Activated naive CD8-positive, alpha-beta T cell treated with anti-CD3 and anti-CD28 coated beads, Interleukin-2, amount 50 U/mL, for 24 hours (primary cell): ENCODE measurements at places on chromosomes 3 and 15.

DNA sequence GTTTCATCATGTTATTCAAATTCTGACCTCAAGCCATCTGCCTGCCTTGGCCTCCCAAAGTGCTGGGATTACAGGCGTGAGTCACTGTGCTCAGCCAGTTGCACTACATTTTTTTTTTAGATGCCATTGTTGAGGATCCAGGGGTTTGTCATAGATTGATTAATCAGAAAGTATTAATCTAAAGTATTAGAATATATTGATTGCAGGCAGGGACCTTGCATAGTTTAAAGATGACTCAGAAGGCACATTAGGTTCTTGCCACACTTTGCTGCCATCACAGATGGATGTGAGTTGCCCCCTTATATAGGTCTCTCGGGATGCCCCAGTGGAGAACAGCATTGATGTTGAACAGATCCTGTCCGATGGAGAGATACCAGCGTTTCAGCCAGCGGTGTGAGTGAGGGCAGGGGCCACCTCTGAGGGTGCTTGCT lies 41.1 kb downstream of the IGF1R start:
- no peak for DNase-seq

GRCh38 chr3:171888466-171888865 lies 45.3 kb downstream of the TMEM212 start:
- no peak for DNase-seq

DNA sequence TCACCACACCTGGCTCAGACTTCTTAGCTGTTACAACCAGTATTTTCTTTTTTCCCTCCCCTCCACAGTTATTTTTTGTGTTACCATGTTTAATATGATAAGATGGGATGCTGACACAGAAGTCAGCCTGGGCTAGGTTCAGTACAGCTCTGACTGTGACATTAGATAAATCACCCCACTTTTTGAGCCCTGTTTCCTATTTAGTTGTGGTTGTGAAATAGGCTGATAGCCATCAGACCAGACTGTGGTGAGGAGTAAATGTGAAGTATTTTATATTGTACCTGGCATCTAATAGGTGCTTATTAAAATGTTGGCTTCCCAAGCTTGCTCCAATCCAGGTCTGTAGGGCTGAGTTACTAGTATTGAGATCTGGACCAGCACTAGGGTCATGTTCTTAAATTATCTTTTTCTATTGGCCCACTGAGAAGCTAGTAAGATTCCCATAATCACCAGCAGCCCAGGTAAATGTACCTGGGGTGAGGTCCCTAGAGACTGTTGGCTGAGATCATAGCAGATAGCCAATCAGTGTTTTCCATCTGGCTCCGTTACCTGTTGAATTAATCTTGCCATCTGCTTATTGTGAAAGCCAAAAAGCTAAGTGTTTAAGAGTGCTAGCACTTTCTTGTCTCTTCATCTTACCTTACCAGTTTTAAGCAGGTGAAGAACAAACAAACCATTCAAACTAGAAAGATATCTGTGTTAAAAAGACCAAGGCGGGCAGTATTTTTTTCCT lies 61.0 kb downstream of the CCK start:
- DNase-seq = no peak

- no peak for DNase-seq
Measured at GRCh38 chr3:195697582-195698324, 23.0 kb upstream of the MUC20 start.

- no peak for DNase-seq
Measured at GRCh38 chr3:138113326-138113725, 2.1 kb downstream of the DZIP1L start.

DNA sequence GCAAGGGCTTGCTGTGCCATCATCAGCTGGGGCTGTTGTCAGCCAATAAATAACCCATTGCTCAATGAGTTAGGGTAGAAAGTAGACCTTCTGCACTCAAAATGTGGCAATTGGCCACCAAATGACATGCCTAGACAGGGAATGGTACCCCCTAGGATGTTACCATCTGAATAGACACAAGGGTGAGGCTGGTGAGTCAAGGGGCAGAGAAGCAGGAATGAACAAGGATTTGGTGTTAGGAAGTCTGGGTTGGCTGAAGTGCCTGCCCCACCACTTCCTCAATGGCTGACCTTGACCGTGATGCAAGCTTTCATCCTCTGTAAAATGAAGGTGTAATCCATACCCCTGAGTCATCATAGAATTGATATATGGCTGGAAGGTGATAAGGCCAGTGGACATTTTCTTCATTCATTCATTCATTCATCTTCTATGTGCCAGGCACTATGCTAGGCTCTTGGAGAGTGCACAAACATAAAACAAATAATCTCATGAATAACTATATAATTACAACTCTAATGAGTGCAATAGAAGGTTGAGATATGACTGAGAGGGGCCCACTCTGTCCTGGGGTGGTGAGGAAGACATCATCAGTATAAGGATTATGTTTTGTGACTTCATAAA lies 4.4 kb upstream of the CA12 start:
- no peak for DNase-seq

DNA sequence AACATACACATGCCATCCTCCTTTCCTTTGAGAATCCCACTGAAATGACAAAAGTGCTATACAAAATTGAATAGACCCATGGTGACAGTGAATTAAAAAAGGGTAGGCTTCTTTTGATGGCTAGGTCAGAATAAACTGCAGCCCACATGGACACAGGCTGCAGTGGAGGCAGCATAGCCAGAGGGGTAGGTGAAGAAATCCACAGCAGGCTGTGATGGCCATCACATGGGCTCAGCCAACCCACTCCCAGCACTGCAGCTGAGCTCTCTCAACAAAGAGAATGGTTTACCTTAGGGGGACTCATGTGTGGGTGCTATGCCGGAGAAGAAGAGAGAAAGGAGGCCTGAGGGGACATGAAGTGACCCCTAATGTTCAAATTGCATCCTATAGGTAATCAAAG lies 331.1 kb downstream of the CHST2 start:
- DNase-seq = no peak

DNA sequence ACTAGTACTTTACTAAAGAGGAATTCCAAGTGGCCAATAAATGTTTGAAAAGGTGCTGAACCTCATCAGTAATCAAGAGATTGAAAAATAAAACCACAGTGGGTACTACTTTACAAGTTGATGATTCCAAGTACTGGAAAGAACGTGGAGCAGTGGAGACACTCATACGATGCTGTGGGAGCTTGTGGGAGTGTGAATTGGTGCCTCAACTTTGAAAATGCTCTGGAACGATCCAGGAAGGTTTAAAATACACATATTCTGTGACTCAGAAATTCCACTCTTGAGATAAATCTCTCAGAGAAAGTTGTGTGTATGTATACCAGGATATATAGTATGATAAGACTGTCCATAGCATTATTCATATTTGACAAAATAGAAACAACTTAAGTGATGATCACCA lies 9.3 kb downstream of the LRCH3 start:
- DNase-seq = no peak
